CD4-positive, alpha-beta T cell treated with Interleukin-2 at 100 ng/mL for 4 hours (primary cell): ENCODE measurements at places on chromosomes 2 and 18.

GRCh38 chr2:224552771-224553170 is 32.4 kb downstream of the CUL3 start:
- DNase-seq = no peak

- no peak for DNase-seq
These were observed 238.7 kb upstream of the SOX11 start for GRCh38 chr2:5453220-5454050.

DNA sequence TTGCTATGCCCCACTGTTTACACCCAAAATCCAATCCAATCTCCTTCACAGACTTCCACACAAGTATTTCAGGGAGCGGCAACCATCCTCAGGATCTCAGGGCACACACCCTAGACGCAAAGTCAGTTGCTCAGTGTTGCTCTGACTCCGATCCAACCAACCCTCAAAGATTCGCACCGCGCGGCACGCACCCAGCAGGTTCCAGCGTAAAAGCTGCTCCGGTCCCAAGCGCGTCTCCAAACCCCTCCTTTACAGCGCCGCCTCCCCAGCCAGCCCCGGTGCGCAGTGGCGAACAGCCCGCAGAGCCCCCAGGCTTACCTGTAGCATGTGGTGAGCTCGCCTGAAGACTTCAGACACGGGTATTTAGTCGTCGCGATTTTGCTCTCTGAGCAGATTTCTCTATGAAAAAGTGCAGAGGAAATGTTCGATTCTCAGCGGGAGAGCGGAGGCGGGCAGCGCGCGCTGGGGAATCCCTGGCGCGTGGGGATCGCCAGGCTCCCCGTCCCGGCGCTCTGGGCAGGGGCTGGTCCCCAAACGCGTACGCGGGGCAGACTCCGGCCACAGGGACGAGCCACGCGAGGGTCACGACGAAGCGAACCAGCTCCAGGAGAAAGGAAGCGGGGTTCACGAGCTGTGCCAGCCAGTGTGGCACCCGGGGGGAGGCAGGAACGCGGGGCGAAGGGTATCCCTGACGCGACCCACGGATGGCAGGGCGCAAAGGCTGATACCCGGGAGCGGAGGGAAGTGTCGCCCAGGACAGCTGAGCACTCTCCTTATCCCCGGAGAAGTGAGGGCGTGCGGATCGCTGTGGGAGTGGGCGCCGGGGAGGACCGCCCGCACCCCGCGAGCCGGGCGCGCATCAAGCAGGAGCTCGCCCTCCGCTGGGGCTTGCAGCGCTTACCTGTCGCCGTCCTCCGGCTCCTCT is 650 bp downstream of the CCBE1 start:
- DNase-seq = no peak

DNA sequence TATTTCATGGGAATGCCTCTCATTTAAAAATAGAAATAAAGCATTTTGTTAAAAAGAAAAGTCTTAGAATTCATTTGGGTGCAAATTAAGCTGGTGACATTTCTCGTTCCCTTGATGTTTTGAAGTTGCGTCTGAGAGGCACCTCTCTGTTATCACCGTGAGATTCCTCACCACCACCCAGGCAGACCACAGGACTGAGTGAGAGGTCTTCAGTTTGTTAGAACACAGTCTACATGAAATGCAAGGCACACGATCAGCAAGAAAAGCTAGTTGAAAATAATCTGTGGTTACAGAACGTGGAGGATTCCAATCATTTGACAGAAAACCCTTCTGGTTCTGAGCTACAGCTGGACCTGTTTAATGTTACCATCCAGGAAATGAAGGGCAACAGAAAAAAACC is 116.0 kb downstream of the UXS1 start:
- DNase-seq = no peak

DNA sequence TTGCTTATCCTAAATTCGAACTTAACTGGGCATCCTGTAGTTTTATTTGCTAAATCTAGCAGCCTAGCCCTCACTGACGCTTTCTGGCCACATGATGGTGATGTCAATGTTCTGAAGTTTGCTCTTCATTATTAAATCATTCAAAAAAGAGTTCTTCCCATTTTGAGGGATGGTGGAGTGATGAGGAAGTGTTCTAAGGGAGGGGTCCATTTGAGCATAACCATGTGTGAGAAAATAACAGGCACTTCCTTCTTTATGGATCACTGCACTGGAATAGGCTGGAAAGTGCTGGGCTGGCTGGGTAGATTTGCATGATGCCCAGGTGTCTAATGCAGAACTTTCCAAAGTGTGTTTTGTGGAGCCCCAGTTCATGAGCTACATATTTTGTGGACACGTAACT is 74.2 kb downstream of the TNFRSF11A start:
- DNase-seq = no peak

- no peak for DNase-seq
These were observed 343.8 kb upstream of the EPHA4 start for GRCh38 chr2:221915926-221916325.
